ENCODE measurements at places on chromosomes 4 and X.

GRCh38 chr4:86184901-86185285 lies 175.0 kb downstream of the MAPK10 start:
- DNase-seq = no peak

GRCh38 chrX:56803850-56804681 lies 75.0 kb downstream of the NBDY start:
- DNase-seq = no peak

DNA sequence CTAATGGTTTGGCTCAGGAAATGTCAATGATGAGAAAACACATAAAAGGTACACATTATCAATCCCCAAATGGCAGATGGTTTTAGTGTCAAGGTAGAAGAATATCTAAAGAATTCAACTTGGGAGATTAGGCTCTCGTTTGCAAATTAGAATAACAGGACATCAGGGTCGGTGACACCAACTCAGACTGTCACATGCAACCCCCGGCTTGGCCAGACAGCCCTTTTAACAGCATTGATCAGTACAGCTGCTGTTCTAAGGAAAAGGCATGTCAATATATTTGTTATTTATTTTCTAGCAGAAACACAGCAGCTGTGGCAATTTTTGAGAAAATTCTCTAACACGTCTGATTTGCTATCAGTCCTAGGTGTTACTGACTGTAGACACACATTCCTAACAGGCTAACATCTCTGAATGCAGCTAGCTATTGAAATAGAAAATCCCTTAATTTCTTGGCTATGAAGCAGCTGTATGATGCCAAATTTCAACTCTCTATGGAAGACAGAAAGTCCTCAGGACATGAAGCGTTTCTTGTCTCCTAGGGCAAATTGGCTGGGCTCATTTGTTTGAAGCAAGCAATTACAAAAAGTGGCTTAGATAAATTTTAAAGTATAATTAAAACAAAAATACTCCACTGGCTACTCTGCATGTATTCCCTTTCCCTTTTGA lies 269.0 kb upstream of the CXXC4 start:
- no peak for DNase-seq

DNA sequence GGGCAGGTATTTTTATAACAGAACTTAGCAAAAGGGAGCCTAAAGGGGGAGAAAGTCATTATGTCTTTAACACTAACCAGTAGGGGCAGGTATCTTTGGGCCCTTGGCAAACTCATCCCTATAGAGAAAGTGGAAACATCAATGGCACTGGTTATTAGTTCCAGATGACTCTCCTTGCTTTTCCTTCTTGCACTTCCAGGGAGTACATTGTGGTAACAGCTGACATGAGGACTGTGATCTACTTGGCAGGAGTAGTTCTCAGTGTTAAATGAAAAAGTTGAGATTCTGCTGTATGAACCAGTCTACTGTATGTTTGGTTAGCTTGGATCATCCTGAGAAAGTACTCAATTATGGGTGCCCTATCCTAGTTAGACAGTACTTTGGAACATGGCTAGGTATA lies 93.6 kb downstream of the ATXN3L start:
- no peak for DNase-seq

GRCh38 chr4:68390205-68390935 lies 40.5 kb upstream of the YTHDC1 start:
- no peak for DNase-seq

GRCh38 chr4:125620066-125620860 lies 305.5 kb downstream of the FAT4 start:
- no peak for DNase-seq

DNA sequence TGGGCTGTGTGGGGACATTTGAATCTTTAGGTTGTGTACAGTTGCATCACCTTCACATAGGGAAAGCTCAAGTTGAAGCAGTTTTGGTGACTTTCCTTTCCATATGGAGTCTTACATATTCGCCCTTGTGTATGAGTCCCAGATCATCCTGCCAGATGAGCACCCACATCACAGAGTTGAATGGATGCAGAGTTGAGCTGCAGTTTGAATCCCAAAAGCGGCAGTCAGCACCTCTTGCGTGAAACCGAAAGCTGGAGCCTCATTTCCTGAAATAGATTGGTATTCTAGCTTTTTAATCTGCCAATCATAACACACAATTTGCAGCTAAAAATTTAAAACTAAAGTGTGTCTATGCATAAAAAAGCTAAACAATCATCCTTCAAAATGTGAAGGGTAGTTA lies 162.9 kb upstream of the DIPK2B start:
- no peak for DNase-seq

- no peak for DNase-seq
These were observed 216.7 kb downstream of the IL13RA2 start for GRCh38 chrX:114800719-114801118.

- no peak for DNase-seq
These were observed 175.3 kb upstream of the MID1 start for GRCh38 chrX:10795721-10796120.

DNA sequence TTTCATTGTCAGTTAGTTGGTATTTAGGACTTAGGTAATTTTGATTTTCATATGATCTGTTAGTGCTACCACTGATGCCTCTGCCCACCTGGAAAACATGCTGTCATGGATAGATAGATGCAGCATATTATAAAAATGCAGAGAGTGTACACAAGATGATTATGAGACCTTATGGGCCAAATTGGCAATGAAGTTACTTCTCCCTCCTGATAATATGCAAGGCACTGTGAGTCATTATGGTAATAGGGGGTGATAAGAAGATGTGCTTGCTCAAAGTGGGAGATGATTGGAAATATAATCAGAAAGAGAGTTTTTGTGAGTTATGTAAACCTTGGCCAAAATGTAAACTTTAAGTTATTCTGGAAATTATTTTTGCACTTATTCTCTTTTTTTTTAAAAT lies 56.6 kb upstream of the RHOH start:
- DNase-seq = no peak

DNA sequence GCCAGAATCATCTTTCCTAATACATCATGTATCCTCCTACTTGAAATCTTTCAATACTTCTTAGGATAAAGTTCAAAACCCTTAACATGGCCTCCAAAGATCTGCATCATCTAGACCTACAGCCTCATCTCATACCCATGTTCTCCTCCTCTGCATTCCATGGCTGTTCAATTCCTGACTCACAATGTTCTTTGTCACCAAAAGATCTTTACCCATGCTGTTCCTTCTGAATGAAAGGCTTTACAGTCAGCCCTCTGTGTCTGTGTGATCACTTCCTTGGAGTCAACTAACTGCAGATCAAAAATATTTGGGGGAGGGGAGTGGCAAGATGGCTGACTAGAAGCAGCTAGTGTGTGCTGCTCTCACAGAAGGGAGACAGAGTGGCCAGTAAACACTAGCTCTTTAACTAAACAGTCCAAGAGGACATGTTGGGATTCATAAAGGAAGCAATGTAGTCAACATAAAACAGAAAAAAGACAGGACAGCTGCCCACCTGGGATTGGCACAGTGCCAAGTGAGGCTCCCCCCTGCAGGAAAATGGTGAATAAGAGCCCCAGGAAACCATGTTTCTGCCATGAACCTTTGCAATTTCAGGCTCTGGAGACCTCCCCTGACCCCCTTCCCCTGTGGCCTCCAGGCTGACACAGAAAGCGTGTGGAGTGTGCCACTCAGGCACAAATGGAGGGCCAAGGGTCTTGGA lies 31.9 kb downstream of the CBR4 start:
- no peak for DNase-seq

GRCh38 chr4:2924765-2925301 lies 38.4 kb downstream of the NOP14 start:
- DNase-seq = no peak

- DNase-seq = no peak
These were observed 499.6 kb downstream of the ACTRT1 start for GRCh38 chrX:127552571-127552970.

DNA sequence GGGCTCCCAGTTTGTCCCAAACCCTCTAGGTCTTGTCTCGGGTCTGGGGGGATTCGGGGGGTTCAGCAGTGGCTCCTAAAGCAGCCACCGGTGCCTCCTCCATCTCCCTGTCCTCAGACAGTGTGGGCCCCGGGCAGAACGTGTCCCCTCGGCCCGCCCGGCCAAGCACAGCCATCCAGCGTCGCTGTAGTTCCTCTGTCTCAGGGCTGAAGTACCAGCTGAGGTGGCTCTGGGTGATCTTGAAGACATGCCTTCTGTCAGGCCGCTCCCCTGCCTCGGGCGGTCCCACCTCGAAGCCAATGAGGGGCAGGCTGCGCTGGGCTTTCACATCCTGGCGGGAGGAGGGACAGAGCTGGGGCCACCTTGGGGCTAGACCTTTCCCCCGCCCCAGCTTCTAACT lies 5.9 kb downstream of the TSR2 start:
- DNase-seq = no peak
